GF-D8 (cell line): ENCODE measurements at places on chromosomes 3 and 15.

- DNase-seq, result no peak
Observed at GRCh38 chr3:50248387-50248786, 12.4 kb downstream of the GNAI2 start.

DNA sequence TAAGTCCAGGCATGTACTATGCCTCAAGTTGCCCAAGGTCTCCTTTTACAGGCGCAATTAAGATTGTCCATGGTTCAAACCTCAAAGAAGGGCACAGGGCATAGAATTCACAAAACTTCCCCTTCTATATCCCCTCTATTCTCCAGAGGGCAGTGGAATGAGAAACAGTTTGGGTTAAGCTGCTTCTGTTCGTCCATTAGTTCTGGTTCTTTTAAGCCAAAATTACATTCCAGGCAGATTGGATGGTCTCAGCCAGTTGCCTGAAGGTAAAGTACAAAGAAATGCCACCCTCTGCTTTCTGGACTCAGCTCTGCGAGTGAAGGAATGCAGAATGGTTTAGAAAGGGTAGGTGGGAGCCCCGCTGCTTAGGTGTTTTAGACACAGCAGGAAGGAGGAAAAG lies 200.7 kb downstream of the GREM1 start:
- DNase-seq, result no peak

- no peak for DNase-seq
Observed at GRCh38 chr15:60373327-60373726, 24.5 kb downstream of the ANXA2 start.

- DNase-seq, result no peak
Observed at GRCh38 chr15:41666353-41666920, 6.2 kb downstream of the MGA start.

- no peak for DNase-seq
Observed at GRCh38 chr3:81554388-81554787, 207.1 kb downstream of the GBE1 start.

DNA sequence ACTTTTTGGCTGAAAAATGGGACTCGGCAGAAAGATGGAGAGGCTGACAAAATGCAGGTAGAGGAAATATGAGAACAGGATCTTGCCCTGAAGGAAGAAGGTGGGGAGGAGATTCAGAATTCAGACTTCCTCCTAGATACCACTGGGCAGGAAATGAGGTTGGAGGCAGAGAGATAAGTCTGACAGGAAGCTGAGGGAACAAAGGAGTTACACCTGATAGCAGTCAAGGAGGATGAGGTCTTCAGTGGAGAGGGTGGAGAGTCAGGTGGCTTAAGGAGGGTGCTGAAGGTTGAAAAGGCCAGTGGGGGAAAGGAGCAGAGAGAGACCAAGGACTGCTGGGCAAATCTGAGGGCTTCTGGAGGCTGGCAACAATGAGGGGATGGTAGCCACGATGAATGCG lies 56.8 kb downstream of the CCR4 start:
- DNase-seq, result peak; percentile 11

GRCh38 chr3:155425396-155425795 lies 131.9 kb upstream of the STRIT1 start:
- DNase-seq, result no peak

DNA sequence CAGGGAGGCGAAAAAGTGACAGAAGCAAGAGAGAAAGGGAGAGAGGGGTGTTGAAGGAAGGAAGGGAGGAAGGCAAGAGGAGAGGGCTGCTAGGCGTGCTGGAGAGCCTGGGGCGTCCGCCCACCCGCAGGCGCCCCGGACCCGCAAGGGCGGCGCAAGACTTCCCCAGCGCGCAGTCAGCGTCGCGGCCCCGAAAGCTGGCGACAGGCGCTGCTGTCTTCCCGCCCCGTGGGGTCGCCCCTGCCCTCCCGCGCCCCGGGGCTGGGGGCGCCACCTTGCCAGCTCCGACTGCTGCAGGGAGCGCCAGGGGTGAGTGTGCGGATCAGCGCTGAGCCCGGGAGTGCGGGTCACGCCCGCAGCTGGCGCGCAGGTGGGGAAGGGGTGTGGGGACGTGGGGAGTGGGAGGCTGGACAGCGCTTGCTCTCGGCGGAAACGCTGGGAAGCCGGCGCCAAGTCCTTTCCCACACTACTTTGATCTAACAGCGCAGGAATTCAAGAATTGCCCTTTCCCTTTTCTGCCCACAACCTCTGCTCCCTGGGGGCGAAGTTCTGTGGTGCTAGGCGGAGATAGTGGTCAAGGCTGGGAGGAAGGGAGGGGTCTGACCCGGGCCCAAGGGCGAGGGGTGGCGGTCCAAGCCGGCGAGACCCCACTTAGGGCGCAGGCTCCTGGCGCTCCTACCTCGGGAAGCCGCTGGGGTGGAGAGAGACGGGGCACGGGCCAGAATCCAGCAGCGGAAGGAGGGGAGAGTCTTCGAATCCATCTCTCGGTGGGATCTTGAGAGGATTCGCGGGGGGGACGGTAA lies 266.1 kb downstream of the CGGBP1 start:
- no peak for DNase-seq

DNA sequence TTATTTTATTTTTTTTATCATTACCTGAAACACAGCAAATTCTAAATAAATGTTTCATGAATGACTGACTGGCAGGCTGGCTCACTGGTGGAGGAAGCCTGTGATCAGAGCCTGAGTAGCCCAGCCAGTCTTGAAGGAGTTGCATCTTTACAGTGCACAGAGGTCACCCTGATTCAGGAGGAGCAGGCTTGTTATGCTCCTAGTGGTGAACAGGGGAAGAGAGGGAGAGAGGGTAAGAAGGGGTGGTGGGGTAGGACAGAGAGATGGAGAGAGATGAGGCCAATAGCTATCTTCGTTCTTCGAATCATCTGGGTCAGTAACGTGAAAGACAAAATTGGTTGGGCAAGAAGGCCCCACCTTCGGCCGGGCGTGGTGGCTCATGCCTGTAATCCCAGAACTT lies 202.6 kb upstream of the MCTP2 start:
- DNase-seq, result no peak

DNA sequence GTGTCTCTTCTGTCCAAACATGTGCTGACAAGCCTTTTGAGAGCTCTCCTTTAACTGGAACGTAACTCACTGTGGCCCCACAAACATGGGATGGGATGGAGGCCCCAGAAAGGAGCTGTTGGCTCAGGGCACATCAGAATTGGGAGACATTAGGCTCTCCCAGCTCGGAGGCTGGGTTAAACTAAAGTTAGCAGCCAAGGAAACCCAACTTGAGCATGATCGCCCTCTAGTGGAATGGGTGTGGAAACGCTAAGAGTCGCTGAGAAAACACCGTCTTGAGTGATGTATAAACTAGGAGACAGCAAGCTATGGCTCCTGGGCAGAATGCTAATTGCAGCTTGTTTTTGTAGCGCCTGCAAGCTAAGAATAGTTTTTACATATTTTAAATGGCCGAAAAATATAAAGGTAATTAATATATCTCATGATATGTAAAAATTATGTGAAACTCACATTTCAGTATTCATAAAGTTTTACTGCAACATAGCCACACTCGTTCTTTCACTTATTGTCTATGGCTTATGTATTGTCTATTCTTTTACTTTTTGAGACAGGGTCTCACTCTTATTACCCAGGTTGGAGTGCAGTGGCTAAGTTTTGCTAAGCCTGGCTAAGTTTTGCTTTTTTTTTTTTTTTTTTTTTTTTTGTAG lies 138.8 kb upstream of the HACD2 start:
- peak; percentile 24 for DNase-seq

DNA sequence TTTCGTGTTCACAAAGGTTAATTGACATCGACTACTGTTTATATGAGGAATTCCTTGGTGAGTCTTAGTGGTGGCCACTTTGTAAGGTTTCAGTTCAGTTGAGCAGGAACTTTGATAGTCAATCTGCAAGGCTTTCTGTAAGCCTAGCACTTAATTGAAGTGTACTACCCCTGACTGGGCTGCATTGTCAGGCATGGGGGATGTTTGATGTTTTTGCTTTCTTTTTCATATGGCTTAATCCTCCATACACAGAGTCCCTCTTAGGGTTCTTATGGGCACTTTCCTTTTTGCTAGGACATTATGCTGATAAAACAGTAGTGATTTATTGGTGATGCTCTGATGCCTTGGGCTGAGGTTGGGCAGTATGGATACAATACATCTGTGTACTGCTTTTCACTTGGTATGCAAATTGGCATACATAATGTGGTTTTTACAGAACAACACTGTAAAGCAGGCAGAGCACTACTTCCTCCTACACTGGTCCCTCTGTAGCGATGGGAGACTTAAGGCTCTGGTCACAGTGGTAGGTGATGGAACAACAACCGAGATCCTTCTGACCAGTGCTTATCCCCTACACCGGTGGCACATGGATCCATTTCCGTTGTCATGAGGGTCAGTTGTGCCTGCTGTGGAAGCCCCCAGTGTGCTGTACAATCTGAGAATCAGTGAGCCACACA lies 261.0 kb downstream of the MFSD1 start:
- no peak for DNase-seq

- DNase-seq, result no peak
Observed at GRCh38 chr3:107791027-107791426, 268.3 kb downstream of the BBX start.

DNA sequence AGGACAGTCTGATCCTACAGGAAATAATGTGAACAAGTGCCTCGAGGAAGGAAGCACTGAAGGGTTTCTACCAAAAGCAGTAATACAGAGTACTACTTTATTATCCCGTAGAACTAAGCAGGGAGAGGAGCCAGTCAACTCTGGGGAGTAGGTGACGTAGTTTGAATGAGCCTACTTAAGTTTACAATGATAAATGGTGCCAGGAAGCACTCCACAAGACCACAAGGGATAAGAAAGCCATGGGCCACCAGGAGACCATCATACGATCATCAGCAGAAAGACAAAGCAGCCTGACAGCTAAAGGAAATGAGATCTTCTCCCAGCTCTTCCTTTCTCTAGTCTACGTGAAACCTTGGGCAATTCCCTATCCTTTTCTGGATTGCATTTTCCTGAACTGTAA lies 27.3 kb downstream of the SST start:
- no peak for DNase-seq

DNA sequence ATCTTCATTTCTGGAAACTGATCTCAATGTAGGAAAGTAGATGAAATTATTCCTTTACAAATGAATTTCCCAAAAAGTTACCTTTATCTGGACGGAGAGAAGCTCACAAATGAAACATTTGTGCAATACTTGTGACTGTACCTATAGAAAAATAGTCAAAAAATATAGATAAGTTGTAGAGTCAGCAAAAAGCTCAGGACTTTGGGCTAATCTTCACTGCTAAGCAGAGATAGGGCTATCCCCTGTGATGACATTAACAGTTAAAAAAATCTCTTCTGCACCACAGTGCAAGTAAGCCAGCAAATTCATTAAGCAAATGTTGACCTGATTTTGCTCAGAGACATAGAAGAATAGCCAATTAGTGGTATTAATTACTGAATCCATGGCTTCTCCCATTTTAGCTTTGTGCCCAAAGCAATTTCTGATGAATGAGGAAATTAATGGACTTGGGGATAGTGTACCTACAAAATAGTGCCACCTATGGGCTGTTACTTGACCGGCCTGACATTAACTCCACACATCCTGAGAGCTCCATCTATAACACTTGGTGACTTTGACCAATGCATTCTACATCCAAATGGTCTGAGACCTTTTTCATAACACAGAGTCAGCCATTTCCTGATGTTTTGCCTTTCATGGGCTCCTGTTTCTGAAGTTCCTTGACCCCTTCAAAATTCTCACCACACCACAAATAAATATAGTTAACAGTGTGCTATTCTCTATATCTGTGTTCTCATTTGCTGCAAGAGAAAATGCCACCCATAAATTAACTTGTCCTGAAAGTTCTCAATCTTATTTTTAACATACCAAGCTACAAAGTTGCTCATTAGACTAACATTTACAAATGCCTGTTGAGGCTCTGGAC lies 105.0 kb downstream of the SSR3 start:
- no peak for DNase-seq

- peak; percentile 40 for DNase-seq
Observed at GRCh38 chr3:48306860-48307530, 26.5 kb downstream of the SPINK8 start.

GRCh38 chr15:43277901-43278300 lies 11.2 kb upstream of the TGM5 start:
- DNase-seq, result no peak

GRCh38 chr3:12268049-12268735 lies 20.7 kb upstream of the PPARG start:
- DNase-seq, result peak; percentile 36

GRCh38 chr15:37995461-37996347 lies 61.3 kb downstream of the TMCO5A start:
- DNase-seq, result no peak

DNA sequence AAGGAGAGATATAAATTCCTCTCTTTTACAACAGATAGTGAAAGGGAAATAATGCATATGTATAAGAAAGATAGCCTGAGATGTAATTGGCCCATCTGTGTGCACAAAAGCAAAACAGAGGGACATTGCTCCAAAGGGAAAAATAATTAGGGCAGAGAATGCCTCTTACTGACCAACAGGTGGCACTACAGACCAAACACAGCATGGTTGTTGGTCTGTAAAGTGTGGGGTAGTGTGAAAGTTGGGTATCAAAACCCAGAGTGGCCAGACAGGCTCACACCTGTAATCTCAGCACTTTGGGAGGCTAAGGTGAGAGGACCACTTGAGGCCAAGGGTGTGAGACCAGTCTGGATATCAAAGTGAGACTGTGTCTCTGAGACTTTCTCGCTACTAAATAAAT lies 4.5 kb upstream of the TLNRD1 start:
- peak; percentile 8 for DNase-seq

DNA sequence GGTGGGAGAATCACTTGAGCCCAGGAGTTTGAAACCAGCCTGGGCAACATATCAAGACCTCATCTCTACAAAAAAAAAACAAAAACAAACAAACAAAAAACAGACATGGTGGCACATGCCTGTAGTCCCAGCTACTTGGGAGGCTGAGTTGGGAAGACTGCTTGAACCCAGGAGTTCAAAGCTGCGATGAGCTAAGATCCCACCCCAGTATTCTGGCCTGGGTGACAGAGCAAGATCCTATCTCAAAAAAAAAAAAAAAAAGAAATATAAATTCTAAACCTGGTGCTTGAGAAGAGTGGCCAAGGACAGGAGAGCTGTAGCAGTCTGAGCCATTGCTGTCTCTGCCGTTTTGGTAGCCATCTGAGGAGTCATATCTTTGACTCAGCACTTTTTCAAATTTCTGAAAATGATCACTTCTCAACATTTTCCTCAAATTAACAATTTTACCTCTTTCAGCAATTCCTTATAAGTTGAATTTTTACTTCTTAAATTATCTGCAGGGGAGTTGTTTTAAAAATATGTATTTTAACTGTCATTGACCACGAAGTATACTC lies 3.6 kb upstream of the DENND4A start:
- DNase-seq, result no peak
